Sigmoid colon (tissue), 7 donors: ENCODE measurements at places on chromosomes 6 and 20. TPM values are rescaled to one million over a fixed set of nuclear protein-coding genes. Genes with fewer than 3 reads are reported as not detected.

The CAPN11 gene
- not detected for total RNA-seq

The DAAM2 gene
- total RNA-seq, result 53.2 TPM

The SLC35D3 gene
- 1.1 TPM for total RNA-seq

The TBC1D22B gene
- total RNA-seq, result 6.1 TPM

The ZBP1 gene
- 0.49 TPM for total RNA-seq

The RFX6 gene
- total RNA-seq, result not detected

The ZNFX1 gene
- total RNA-seq, result 32.1 TPM

The PNPLA1 gene
- total RNA-seq, result not detected

GRCh38 chr6:63640062-63640461, 4.5 kb downstream of the PHF3 start:
- no peaks in the 10 kb centered on the region for H3K27me3 ChIP-seq
- DNase-seq, result no peak
- H3K36me3 ChIP-seq, result no peaks in the 10 kb centered on the region
- H3K27ac ChIP-seq, result no peak overlapping the region

DNA sequence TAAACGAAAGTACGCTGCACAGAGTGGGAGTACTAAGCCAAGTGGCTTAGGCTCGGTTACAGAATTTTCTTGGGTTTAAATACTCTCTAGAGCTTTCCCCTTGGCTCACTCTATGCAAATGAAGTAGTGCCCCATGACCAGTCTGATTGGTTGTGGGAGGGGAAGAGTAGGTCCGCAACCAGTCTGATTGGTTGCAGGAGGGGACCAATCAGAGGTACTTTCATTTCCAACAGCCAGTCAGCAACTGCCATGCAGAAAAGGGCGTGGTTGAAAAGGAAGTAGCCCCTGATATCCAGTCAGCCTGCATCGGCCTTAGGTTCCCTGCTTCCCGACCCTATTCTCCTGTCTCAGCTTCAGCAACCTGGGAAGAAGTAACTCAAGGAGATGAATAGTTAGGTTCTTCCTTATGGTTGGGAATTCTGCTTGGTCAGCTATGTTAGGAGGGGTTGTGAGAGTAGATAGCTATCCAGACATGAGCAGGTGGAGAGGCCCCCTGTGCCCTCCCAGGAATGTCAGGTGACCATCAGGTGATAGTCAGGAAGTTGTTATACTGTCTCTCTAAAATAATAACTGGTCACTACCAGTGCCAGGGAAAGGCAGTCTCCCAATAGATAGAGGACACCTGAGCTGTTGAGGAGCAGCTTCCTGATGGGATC, 57.4 kb downstream of the FARS2 start:
- DNase-seq, result no peak
- no peak overlapping the region for H3K4me3 ChIP-seq
- H3K27me3 ChIP-seq, result no peaks in the 10 kb centered on the region
- H3K27ac ChIP-seq, result no peak overlapping the region

DNA sequence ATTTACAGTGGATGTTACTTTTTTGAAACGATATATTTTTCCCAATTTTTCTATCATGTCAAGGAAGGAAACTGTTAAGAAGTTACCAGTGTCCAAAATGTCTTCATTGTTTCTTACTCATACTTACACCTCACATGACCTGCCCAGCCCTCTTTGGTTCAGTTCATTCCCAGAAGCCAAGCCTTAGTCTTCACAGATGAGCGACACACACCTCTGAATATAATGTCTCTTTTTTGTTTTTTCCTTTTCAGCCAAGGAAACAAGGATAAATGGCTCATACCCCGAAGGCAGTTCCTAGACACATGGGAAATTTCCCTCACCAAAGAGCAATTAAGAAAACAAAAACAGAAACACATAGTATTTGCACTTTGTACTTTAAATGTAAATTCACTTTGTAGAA, 225.2 kb downstream of the SMOC2 start:
- H3K36me3 ChIP-seq, result peaks cover 2% of the 10 kb centered on the region
- no peaks in the 10 kb centered on the region for H3K27me3 ChIP-seq
- no peak overlapping the region for H3K4me3 ChIP-seq
- H3K4me1 ChIP-seq, result no peaks in the 10 kb centered on the region

GRCh38 chr6:35427851-35428321, 24.3 kb upstream of the FANCE start:
- no peaks in the 10 kb centered on the region for H3K4me1 ChIP-seq
- no peak for DNase-seq
- no peak overlapping the region for H3K4me3 ChIP-seq
- no peaks in the 10 kb centered on the region for H3K27me3 ChIP-seq
- H3K27ac ChIP-seq, result no peak overlapping the region

DNA sequence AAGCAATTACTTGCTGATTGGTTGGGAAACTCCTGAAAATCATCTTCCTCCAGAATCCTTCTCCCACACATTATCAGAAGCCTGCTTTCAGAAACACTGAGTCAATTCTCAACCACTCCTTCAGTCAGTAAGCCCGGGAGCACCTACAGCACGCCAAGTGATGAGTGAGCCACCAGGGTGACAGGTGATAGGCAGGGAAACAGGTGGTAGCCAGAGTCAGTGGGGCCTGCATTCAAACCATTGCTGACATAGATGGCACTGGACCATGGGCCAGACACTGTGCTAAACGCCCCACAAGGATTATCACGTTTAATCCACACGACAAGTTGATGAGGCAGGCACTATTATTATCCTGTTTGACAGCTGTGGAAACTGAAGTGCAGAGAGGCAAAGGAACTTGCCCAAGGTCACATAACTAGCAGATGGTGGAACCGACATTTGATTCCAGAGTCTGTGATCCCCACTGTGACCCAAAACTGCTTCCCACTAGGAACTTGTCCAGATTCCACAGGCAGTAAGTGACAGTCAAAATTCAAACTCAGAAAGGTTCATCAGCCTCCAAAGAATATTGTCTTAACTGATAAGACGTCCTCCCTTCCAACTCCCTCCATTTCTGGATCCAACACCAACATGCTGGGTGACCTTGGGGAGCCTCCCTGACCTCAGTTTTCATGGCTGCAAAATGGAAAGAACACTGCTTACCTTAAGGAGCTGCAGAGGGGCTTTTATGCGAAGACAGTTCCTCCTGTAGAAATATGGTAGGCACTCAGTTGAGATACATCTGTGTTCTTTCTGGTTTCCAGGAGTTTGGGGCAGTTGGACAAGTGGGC, 23.9 kb upstream of the TOP1 start:
- H3K4me3 ChIP-seq, result no peak overlapping the region
- H3K27me3 ChIP-seq, result no peaks in the 10 kb centered on the region

- peaks cover 71% of the 10 kb centered on the region for H3K36me3 ChIP-seq
- H3K27ac ChIP-seq, result no peak overlapping the region
- H3K4me1 ChIP-seq, result no peaks in the 10 kb centered on the region
- no peak overlapping the region for H3K4me3 ChIP-seq
- H3K27me3 ChIP-seq, result no peaks in the 10 kb centered on the region
- DNase-seq, result no peak
Measured at GRCh38 chr20:3277686-3278465, 38.9 kb upstream of the SLC4A11 start.

DNA sequence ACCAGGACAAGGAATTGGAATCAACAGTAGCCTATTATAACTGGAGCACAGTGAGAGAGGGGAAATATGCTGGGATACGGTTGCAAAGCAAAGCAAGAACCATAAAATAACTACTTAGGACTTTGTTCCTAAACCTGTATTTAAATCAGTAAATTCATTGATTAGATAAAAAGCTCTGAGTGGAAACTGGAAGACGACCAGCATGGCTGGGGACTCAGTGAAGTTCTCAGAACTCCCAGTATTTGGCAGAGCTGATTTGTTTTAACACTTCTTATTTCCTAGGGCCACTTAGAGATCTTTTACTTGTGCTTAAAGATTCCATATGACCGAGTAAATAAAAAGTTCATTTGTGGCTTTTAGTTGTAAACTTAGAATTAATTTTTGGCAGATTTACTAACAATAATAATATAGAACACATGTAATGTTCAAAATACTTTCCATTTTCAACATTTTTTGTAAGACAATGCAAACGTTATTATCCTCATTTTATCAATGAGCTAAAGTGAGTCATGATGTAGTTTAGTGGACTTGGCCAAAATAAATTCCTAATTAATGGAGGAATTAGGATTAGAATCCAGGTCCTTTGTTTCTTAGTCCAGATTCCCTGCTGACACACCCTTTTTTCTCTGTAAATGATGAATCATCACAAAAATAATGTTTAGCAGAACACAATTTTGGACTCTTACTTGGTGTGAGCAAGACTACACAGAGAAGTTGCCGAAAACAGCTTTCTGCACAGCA, 392.9 kb downstream of the GJA1 start:
- H3K4me1 ChIP-seq, result peaks cover 4% of the 10 kb centered on the region
- H3K36me3 ChIP-seq, result no peaks in the 10 kb centered on the region
- H3K27me3 ChIP-seq, result no peaks in the 10 kb centered on the region
- no peak for DNase-seq
- no peak overlapping the region for H3K27ac ChIP-seq

GRCh38 chr6:143842461-143842901, 657 bp upstream of the LTV1 start:
- peaks cover 14% of the 10 kb centered on the region for H3K4me1 ChIP-seq
- no peaks in the 10 kb centered on the region for H3K27me3 ChIP-seq
- DNase-seq, result no peak
